Breast epithelium (tissue), 4 donors: ENCODE measurements at places on chromosomes 16 and 17.
A peak's percentile ranks its signal among the peaks of the same experiment; 100 is the strongest.

DNA sequence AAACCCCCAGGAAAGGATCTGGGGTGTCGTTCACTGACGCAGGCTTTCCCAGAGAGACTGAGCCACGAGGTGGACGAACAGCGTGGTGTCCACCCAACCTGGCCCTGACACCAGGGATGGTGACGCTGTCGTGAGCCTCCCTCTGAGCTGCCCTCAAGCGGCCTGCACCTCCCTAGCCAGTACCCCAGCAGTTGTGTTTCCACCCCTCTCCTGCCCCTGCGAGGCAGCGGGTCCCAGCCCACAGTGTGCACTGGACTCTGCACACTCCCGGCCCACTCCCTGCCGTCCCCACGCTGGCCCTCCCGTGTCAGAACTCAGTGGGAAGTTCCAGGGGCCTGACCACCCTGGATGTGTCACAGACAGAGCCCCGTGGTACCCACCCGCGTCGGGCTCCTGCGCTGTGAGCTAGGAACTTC lies 39.8 kb downstream of the CBFA2T3 start:
- DNase-seq: no peak

- no peak for DNase-seq
Observed at GRCh38 chr17:19464031-19465026, 53.3 kb downstream of the RNF112 start.

DNA sequence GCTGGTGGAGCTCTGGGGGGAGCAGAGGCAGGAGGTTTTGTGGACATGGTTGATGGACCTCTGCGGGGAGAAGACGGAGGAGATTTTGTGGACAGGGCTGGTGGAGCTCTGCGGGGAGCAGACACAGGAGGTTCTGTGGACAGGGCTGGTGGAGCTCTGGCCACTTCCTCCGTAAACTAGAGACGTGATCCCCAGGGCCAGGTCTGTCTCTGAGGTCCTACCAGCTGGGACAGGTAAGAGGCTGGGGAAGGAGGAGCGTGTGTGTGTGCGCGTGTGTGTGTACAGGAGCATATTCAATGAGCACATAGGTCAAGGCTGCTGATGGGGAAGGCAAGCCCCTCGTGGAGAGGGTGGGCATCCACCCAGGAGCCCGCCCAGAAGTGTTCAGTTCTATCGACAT lies 20.6 kb downstream of the RPH3AL start:
- no peak for DNase-seq

DNA sequence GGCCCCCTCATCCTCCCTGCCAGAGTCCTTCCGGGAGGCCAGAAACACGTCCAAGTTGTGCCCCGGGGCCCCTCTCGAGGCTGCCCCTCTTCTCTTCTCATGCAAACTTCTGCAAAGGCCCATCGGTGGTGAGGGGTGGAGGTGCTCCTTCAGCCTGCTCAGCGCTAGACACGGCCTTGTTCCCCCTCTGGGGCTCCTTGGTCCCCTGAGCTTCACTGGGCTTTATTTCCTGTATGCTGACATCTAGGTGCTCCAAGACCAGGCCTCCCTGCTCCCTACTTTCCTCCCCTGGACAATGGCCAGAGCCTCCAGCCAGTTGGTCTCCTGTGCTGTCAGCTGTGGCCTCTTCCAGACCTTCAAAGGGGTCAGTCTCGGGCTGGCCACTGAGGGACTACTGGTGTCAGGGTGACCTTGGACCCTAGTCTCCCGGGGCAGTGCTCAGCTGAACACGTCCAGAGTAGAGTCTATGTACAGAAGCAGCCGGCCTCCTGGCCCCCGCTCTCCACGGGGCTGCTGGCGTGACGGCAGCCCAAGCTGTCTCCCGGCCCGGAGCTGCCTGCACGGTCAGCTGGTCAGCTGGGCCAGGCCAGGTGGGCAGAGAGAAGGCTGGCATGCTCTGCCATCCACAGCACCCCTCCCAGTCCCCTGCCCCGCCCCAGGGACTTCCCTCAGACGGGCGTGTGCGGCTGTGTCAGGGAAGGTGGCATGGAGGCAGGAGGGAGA lies 1.7 kb upstream of the PRR35 start:
- DNase-seq: no peak

DNA sequence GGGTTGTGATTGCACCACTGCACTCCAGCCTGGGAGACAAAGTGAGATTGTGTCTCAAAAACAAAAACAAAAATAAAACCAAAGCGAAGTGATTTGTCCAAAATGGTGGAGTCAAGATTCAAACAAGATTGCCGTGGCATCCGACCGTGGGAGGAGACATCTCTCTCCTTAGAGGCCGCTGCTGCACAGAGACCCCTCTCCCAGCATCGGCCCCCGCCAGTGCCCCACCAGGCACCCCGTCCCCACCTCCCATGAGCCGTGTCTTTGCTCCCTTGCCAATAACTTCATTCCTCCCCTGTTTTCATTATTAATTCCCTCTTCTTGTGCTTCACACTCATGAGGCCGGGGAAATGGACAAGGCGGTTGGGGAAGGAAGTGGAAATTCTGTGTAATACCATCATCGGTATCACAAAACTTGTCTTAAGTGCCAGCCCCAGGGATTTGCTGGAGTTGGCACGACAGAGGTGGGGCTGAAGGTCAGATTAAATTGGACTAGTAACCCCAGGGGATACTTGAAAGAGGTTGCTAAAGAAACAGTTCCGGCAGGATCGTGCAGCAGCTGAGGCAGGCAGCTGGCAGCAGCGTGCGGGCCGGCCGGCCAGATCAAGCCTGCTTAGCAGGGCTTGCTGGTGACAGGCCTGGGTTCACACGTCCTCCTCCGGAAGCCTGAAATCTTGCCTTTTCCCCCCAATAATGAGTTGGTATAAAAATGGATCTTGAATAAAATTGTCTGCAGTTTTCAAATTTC lies 66.8 kb downstream of the RTN4RL1 start:
- DNase-seq: no peak

DNA sequence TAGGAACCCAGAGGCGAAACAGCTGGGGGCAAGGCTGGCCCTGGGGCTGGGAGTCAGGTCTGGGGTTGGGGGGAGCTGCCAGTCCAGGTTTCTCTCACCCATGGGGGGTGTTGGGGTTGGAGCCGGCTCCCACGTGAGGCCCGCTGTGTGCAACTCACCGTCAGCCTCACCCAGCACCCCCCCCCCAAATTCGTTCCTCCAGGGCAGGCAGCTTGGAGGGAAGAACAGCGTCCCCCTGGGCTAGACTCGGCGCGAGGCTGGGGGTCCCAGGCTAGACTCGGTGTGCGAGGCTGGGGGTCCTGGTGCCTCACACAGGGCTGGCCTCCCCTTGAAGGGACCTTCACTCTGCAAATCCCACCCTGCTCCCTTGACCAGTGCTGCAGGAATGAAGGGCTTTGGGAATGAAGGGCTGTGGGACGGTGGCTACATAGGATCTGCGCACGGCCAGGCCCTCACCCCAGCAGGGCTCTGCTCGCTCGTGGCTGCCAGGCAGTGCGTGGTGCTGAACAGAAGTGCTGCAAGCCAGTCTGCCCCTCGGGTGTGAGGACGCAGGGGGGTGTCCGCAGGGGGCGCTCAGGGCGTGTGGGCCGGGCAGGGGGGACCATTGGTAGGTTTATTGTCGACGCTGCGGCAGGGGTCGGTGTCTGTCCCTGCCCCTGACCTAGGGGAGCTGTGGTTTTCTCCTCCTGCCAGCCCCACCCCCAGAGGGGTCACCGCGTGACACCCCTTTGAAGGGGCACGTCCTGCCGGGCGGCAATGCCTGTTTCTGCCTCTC lies 74.7 kb downstream of the KLHDC4 start:
- no peak for DNase-seq

DNA sequence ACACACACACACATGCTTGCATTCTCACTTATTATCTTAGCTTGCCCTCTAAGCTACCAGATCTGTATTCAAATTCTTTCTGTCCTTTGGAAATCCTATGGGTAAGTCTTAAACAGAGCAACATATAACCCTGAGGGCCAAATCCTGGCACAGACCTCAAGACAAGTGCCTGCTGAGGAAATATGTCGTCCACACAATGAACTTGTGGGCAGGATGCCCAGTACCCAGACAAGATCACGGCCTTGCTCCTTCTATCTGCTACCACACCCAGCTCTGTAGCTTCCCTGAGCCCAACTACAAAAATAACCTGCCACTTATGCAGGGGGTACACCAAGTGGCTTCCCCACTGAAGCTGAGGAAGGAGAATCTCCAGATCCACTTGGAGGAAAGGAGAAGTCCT lies 37.3 kb upstream of the FA2H start:
- DNase-seq: no peak

- no peak for DNase-seq
Observed at GRCh38 chr16:75104836-75105235, 11.7 kb downstream of the LDHD start.

DNA sequence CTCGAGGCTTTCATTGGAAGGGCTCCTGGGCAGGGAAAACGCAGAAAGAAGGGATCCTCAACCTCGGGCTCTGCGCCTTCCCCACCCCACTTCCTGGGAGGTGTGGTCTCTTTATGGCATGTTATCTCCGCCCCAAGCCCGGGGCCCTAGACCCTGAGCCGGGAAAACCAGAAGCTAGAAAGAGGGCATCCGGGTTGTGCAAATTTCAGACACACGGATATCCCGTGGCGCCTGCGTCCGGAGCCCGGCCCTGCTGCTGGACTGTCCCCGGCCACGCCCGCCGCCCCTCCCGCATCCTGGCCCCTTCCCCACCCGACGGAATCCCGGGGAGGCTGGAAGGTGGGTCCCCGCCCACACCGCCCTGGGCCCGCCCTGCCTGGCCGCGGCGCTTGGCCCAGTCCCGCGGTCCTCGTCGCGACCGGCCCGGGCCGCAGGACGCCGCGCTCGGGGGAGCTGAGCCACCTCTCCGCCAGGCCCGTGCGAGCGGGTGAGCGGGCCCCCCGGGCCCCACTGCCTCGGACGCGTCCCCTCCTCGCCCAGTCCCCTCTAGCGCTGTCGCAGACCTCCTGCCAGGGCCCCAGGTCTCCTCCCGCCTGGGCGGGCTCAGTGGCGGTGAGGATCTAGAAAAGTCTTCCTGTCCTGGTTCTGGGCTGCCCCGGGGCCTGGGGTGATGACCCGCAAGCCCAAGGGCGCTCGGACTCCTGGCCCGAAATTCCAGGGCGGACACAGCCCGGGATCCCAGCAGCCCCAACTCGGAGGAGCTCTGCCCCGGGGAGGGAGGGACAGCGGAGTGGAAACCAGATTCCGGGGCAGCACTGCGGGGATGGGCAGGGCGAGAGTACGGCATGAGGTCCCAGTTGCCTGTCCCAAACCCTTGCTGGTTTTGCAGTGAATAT lies at the start of gene SLC16A5:
SLC16A5 (plus strand) TSS at position 397 of the 896 bp plus-strand sequence. CDS start 5,683 bp downstream, outside the sequence.
- DNase-seq: peak; percentile 92

GRCh38 chr17:83080858-83081683 lies 1.7 kb downstream of the METRNL start:
- no peak for DNase-seq

DNA sequence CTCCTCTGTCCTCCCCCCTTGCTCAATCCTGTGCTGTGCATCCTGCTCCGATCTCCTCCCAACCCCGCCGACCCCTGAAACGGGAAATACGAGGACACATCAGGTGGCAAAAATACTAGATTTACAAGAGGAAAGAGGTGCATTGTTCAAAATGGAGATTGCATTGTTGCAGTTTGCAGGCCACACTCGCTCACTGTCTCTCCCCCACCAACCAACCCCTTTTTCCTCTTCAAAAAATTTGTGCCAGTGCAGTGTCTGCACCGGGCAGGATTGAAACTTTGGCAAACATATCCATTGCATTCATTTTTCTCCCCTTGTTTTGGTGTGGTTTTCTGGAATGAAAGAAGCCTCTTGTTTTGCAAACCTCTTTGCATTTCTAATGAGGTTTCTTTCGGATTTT lies 61.0 kb downstream of the RNF135 start:
- no peak for DNase-seq

- DNase-seq: peak; percentile 33
Observed at GRCh38 chr17:73713136-73713535, 68.9 kb upstream of the SDK2 start.

- DNase-seq: no peak
Observed at GRCh38 chr17:10579270-10579669, 29.8 kb upstream of the MYH2 start.

DNA sequence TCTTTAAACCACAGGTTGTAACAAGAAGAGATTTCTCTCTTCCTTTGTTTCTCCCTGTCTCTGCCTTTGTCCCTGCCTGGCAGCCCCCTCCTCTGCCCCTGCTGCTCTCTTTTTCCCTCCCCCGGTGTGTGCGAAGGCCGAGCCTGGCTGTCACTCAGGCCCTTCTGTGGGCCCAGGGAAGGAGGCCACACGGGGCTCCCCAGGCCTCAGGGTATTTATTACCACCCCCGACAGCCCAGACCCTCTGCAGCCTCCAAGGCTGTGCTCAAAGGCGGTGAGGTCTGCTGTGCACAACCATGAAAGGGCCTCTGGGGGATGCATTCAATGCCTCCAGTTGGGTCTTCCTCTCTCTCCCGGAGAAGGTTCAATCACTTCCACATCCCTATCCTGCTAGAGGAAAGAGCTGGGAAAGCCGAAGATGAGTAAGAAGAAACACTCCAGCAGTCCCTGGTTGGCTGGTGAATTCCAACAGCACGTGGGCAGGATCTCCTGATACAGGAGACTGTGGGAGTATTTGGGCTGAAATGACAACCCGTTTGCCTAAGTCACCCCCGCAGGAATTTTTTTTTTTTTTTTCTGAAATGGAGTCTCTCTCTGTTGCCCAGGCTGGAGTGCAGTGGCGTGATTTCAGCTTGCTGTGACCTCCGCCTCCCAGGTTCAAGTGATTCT lies 34.2 kb downstream of the ZNF423 start:
- no peak for DNase-seq

DNA sequence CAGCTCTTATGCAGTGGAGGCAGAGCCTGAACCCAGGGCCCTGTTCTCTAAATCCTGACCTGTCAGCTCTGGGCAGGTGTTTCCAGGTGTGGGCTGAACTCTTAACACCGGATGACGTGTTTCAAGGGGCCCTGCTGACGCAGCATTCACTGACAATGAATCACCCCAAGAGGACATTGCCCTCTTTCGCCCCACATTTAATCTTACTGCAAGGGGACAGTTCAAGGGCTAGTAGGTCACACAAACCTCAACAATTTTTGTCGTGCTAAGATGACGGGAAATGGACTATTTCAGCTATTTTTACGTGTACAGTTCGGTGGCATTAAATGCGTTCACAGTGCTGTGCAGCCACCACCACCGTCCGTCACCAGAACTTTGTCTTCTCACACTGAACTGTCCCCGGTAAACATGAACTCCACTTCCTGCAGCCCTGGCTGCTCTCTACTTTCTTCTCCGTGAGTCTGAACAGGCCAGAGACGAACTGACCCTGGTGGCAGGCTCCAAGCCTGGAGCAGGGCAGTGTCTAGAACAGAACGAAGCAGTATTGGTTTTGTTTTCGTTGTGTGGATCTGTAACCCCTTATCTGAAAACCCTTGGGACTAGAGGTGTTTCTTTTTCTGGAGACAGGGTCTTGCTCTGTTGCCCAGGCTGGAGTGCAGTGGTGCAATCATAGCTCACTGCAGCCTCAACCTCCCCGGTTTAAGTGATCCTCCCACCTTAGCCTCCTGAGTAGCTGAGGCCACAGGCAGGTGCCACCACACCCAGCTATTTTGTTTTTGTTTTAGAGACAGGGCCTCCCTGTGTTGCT lies 88.4 kb upstream of the CIBAR2 start:
- DNase-seq: no peak

- DNase-seq: no peak
Observed at GRCh38 chr16:84720177-84720579, 20.4 kb downstream of the USP10 start.

- no peak for DNase-seq
Observed at GRCh38 chr17:39618956-39619785, 7.6 kb upstream of the PPP1R1B start.
